ENCODE measurements at places on chromosomes 7 and 10.
A peak's percentile ranks its signal among the peaks of the same experiment; 100 is the strongest.

GRCh38 chr10:83538047-83538446 is 601.3 kb upstream of the GHITM start:
- DNase-seq: no peak

GRCh38 chr7:22182149-22182548 is 174.8 kb downstream of the RAPGEF5 start:
- no peak for DNase-seq

GRCh38 chr10:75016325-75016724 is 95.1 kb upstream of the SAMD8 start:
- DNase-seq: no peak

DNA sequence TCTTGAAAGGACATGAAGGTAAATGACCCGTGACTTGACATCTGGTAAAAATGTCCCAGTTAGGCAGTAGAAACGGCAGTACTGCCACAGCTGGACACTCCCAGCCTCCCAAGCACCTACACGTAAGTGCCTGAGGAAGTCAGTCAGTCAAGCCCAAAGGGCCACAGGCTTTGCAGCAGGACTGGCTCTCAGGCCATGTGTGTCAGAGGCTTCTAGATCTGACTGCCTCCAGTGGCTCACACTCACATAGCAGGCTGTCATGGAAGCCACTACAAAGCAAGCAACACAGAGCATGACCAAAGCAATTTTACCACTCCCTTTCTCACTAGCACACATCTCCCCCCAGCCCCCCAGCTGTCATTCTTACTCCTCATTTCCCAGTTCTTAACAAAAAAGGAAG is 17.8 kb upstream of the CCNJ start:
- DNase-seq: no peak

DNA sequence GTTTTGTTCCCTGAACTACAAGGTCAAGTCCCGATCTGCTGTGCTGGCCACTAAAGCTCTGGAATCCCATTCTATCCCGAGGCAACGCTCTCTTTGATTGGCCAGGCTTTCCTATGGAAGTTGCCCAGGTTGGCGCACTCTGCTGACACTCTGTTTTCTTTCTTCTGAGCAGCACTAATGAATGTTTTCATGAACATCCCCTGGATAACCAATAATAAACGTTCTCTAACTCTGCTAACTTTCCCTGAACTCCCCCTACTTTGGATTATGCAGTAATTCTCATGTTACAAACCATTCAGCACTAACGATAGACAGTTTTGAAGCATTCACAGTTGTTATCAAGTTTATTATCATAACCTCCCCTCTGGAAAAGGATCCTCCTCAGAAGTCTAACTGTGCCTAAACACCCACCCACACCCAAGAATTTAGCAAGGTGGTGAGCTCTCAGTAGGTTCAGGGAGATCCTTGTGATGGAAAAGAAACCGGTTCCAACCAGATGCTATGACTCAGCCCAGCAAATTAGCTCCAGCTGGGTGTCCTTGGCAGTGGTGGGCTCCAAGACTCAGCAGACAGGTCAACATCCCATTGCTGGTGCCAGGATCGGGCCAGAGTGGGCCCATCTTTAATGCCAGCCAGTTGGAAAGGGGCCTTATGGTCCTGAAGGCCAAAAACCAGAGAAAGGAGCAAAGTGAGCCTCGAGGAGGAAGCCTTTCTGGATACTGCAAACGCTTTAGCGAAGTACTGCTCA is 68.4 kb downstream of the CREB3L2 start:
- DNase-seq: no peak

GRCh38 chr7:32470871-32471270 is 19.3 kb downstream of the LSM5 start:
- DNase-seq: no peak

GRCh38 chr10:95693071-95693667 is 558 bp downstream of the TCTN3 start:
- no peak for DNase-seq

DNA sequence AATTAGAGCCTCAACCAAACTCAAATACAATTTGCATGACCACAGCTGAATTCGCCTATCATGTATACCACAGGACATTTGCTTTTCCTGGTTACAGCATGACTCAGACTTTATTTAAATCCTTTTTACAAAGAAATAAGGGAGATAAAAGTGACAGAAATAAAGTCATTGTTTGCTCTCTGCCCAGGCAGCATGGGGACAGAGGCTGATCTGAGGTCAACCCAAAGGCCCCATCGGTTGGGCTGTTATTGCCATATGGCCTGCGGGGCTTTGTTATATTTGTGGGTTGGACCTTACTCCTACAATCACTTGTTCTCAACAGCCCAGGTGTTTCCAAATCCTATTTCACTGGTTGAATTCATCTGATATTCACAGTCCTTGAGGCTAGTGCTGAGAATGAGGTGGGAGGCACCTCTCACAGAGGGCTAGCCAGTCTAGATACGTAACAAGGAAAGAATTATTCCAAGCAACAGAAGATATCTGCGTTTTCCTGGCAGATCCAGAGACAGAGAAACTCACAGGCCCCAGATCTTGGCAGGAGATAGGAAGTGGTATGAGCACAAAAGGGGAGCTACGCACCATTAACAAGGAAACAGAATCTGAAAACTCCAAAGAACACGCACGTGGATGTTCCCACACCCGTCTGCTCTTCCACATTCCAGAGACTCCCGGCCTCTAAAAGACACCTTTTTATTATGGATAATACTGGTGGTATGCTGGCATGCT is 117.3 kb downstream of the HIPK2 start:
- no peak for DNase-seq

- no peak for DNase-seq
Measured at GRCh38 chr10:97483506-97483905, 14.7 kb downstream of the MMS19 start.

- no peak for DNase-seq
Measured at GRCh38 chr7:36871863-36872262, 147.6 kb upstream of the AOAH start.

GRCh38 chr10:27360581-27361172 is 120.1 kb upstream of the ACBD5 start:
- peak; percentile 67 for DNase-seq

- DNase-seq: no peak
Measured at GRCh38 chr7:22909917-22910316, 87.3 kb upstream of the TOMM7 start.

- no peak for DNase-seq
Measured at GRCh38 chr10:70677620-70678249, 5.4 kb downstream of the ADAMTS14 start.

DNA sequence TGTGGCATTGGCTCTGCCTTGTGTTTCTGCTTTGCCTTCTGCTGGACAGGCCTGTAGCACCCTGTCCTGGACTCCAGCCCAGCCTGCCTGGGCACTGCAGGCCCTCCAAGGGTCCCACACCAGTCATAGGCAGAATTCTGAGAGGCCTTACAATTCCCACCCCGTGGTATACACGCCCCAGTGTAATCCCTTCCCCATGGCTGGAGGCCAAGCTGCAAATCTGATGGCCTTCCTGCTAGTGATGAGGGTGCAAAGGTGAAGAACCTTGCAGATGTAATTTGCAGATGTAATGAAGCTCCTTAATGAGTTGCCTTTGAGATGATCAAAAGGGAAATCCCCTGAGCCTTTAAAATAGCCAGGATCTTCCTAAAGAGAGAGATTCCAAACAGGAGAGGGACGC is 325.1 kb upstream of the ZNF32 start:
- no peak for DNase-seq

DNA sequence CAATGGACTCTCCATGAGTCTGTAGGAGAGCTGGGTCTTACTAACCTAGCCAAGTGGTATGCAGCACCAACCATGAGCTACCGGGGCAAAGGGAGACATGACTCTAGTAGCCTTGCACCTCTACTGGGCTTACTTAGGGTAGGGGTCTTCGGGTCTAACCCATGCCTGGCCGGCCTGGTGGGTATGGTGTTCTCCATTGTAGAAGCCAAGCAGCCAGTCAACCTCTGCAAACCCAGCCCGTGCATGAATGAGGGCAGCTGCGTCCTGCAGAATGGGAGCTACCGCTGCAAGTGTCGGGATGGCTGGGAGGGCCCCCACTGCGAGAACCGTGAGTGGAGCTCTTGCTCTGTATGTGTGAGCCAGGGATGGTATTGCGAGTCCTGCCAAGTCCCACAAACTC is 51.0 kb downstream of the VWA2 start:
- DNase-seq: no peak

GRCh38 chr7:78542541-78542940 is 744.0 kb downstream of the PHTF2 start:
- DNase-seq: no peak

GRCh38 chr10:98925651-98926050 is 310.0 kb downstream of the HPSE2 start:
- DNase-seq: no peak

GRCh38 chr7:158973440-158973839 is 117.1 kb downstream of the DYNC2I1 start:
- DNase-seq: no peak

- no peak for DNase-seq
Measured at GRCh38 chr10:5458425-5458824, 40.9 kb downstream of the CALML5 start.

DNA sequence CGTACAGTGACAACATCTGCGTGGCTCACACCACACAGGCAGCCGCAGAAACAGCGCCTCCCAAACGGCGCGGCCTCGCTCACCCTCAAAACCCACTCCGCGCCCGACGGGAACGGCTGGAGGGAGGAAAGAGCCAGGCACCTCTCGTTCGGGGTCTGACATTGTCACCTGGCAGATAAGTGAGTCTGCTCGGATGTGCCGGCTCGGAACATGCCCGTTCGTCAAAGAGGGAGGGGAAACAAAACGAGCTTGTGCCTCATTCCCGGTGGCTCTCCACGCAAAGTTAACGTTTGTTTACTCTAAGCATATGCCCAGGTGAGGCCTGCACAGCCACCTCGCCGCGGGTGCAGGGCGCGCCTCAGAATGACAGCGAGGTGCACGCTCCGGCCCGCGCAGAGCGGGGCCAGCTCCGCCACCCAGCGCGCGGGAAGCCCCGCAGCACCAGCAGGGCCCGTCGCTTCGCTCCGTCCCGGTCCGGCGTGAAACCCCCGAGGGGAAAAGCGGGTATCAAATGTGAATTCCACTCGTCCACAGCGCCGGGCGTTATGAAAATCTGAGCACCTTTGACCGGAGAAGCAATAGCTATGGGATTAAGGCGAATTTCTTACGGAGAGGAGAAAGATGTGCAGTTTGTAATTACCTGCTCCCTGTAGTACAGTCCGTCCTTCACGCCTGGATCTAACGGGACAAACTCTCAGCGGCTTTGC is 13.1 kb downstream of the CNPY1 start:
- DNase-seq: no peak

GRCh38 chr7:111333010-111333409 is 229.3 kb downstream of the IMMP2L start:
- no peak for DNase-seq

- no peak for DNase-seq
Measured at GRCh38 chr7:158263110-158263963, 324.3 kb downstream of the PTPRN2 start.

- DNase-seq: peak; percentile 27
Measured at GRCh38 chr10:14571866-14572507, 202.7 kb downstream of the FAM107B start.

- DNase-seq: peak; percentile 19
Measured at GRCh38 chr10:125868372-125868975, 12.6 kb downstream of the DHX32 start.

GRCh38 chr10:114911052-114911711 is 26.8 kb upstream of the TRUB1 start:
- DNase-seq: no peak

DNA sequence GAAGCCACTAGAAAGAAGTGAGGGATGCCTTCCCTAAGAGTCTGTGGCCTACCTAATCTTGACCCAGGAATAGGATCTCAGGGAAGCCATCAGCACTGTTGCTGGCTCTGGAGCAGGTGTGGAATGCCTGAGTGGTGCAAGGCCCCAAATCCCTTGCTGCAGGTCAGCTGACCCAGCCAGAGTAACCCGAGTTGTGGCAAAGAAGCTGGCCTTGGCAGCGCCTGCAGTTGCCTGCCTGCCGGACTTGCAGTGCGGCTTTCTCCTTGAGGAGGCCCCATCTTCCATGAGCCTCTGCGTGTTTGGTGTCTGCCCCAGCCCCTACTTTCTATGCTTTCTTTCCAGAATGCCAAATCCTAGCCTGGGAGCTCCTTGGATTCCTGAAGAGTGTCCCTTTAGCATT is 5.8 kb downstream of the KIAA1217 start:
- no peak for DNase-seq

- no peak for DNase-seq
Measured at GRCh38 chr7:122951006-122951405, 44.5 kb downstream of the TAS2R16 start.

DNA sequence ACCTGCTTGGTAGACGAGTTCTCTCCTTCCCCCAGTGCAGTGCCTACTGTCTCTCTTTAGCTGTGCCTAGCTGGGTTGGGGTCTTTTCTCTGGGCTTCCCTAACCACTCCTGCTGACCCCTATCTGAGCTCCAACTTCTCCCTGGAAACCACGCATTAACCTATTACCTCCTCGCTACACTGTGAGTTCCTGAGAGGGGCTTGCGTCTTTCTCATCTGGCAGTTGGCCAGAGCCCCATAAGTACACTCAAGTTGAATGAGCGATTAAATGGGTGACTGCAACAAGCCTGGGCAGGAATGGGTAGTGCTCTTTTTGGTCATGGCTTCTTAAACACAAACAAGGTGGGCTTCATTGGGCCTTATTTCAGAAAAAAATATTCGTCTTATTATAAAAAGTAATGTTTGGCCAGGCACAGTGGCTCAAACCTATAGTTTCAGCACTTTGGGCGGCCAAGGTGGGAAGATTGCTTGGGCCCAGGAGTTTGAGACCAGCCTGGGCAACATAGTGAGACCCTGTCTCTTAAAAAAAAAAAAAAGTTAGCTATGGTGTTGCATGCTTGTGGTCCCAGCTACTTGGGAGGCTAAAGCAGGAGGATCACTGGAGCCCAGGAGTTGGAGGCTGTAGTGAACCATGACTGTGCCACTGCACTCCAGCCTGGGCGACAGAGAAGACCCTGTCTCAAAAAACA is 41.4 kb downstream of the SYPL1 start:
- no peak for DNase-seq

DNA sequence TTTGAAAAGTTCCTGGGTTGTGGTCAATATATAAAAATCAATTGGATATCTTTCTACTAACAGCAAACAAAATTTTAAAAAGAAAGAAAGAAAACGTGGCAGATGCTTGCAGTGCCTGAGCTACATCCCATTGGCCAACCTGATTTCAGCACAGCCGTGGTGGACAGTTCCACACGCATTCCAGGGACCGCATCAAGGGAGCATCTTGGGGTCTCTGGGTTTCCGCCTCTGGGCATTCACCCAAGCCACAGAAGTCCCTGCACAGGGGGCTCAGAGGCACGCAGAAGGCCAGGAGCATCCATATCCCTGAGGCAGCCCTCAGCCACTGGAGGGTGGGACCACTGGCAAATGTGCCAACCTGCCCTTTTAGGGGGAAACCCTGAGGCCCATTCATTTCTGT is 254.5 kb upstream of the RNF32 start:
- no peak for DNase-seq

- DNase-seq: no peak
Measured at GRCh38 chr7:105935250-105935649, 27.8 kb upstream of the CDHR3 start.

DNA sequence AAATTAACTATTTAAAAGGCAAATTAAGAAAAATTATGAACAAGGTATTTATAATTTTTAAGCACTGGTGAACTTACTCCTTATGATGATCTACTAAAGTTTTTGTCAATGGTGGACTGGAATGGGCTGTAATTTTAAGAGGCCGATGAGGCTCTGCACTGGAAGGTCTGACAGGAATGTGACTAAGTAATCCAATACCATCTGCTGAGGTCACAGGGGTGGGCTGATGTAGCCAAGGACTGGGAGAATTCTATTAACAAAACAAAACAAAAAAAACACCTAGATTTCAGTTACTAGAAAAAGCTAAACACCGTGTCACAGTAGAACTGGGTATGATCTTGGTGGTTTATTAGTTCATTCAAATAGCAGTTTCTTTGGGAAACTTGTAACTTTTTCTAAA is 75.9 kb downstream of the NRBF2 start:
- DNase-seq: no peak

GRCh38 chr10:80344276-80344675 is 12.3 kb downstream of the DYDC1 start:
- no peak for DNase-seq

Measured in foreskin melanocyte (primary cell).